ENCODE measurements at places on chromosomes 1 and 21.
A peak's percentile ranks its signal among the peaks of the same experiment; 100 is the strongest.

DNA sequence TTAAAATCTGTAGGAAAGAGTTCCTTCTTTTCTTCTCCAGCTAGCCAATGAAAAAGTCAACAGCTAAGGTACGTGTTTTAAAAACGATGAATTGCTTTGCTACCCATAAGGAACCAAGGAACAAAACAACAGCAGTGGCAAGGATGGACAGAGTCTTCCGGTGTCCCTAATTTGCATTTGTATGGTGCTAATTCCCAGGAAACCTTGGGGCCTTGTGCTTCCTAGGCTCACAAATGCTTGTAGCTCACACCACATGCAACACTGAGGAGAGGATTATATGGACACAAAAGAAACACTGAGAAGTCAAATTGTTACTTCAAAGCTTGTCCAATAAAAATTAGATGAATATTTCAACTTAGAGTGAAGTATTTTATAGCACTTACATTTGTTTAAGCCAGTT, 1.8 kb upstream of the PGBD5 start:
- no peak for DNase-seq

DNA sequence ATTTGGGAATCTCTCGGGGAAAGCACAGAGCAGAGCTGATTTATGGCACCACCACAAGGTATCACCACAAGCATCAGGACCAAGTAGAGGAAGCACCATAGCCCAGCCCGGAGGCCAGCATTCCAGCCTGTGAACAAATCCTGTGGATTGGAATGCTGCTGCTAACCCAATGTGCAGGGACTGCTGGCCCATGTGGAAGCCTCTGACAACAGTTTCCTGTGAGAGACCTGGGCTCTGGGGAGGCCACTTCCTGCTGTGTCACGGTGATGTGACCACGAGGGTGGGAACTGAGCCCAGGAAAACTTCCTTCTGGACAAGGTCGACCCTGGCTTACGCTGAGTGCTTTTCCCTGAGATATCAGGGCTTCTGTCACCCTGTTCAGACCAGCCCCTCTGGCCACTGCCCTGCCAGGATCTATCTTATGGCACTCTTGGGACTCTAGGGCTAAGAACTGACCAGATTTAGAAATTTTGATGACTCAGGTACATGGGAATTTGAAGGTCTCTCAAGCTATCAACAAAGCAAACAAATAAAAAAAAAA, 88.3 kb upstream of the NGF start:
- DNase-seq = peak; percentile 89

DNA sequence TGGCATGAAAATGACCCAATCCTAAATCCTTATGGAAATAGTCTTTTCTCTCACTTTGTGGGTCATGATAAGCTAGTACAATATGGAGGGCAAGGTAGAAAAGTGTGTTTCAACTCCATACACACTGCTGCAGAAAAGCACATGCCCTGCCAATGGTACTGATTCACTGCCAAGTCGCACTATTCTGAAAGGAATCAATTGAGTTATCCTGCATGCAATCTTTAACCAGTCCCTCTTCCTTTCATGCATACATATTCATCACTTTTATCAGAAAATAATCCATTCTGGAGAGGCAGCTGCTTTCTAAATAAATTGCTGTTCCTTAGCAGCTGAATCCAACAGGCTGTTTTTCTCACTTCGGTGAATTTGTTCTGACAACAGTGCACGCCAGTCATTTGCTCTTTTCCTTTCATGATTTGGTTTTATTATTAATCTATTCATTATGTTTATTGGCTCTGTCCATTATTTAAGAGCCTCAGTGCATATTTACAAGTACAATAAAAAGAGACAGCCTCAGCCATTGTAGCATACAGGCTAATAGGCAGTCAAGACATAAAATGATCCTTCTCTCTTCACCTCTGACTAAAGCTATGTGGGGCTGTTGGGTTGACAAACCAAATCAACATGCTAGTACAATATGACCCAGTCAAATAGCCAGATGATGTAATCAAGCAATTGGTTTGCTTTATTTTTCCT, 108.8 kb downstream of the CHD1L start:
- no peak for DNase-seq

GRCh38 chr1:225477296-225477911, 49.6 kb upstream of the LBR start:
- DNase-seq = no peak

- no peak for DNase-seq
Measured at GRCh38 chr1:99252630-99253029, 11.7 kb upstream of the PLPPR4 start.

GRCh38 chr21:32046191-32046590, 173.4 kb downstream of the HUNK start:
- DNase-seq = no peak

- DNase-seq = no peak
Measured at GRCh38 chr21:44426663-44427191, 28.6 kb upstream of the LRRC3 start.

DNA sequence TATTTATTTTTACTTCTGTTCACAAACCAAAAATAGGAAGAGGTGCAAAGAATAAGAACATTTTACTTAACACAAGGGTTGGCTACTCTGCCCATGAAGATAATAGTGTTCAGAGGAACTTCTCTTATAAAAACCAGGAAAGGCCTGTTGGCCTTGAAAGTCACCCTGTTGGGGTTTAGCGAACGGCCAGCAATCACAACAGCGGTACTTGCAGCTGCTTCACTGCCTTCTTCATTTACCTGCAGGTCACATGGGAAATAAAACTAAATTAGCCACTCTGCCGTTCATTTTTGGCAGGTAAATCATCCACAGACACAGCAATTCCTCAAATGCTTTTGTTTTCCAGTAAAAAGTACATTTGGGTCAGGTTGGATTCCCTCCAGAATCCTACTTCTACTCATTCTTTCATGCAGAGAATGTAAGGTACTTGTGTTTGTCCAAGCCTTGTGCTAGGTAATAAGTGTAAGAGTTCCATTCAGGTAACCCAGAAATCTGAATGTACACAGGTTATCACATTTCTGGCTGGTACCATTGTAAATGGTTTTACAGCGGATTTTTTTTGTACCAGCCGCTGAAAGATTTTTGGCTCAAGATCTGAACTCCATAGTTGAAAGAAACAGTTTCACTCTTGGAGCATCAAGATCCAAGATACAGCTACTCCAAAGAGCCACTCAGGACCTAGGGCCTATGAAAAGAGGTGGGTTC, 13.1 kb downstream of the SERPINC1 start:
- no peak for DNase-seq

DNA sequence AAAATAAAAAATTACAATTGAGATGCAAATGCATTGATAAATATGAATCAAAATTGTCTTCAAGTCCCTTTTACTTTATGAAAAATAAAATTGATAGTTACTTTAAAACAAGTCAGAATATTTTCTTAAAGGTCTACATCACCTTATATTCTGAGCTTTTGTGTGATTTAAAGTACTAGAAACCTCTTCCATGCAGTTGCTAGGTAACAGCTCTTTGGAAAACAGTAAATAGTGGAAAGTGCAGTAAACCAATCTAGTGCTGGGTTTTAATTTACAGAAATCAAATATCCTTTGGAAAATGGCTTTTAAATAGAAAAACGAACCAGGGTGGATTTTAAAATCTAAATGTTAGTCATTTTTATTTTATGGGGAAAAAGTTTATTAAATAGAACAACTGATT, 227.9 kb downstream of the KCNT2 start:
- DNase-seq = no peak

- DNase-seq = no peak
Measured at GRCh38 chr1:53895421-53895820, 1.4 kb downstream of the DIO1 start.

- DNase-seq = no peak
Measured at GRCh38 chr1:218705391-218705790, 360.3 kb downstream of the TGFB2 start.

- DNase-seq = no peak
Measured at GRCh38 chr1:221699978-221700519, 41.8 kb downstream of the DUSP10 start.

GRCh38 chr1:44012941-44013609, 18.2 kb downstream of the SLC6A9 start:
- no peak for DNase-seq

- DNase-seq = no peak
Measured at GRCh38 chr21:35601211-35601610, 459.1 kb downstream of the SETD4 start.

DNA sequence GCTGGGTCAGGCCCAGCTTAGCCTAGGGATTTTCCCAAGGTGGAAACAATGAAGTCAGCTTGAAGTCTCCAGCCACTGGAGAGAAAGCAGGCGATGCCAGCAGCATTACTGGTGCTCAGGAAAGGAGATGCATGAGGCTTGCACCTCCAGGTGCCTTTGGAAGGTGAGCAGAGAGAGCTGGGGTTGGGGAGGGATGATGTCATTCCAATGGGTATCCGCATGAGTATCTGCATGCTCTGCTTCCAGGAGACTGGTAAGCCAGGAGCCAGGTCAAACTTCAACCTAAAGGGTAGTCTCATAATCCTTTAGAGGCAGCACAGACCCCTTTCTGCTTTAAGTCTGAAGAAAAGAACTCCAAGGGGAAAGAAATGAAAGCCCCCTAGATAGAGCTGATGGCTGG, 68.8 kb downstream of the KDM1A start:
- DNase-seq = no peak

- no peak for DNase-seq
Measured at GRCh38 chr1:247456021-247456420, 1.9 kb downstream of the OR2B11 start.

DNA sequence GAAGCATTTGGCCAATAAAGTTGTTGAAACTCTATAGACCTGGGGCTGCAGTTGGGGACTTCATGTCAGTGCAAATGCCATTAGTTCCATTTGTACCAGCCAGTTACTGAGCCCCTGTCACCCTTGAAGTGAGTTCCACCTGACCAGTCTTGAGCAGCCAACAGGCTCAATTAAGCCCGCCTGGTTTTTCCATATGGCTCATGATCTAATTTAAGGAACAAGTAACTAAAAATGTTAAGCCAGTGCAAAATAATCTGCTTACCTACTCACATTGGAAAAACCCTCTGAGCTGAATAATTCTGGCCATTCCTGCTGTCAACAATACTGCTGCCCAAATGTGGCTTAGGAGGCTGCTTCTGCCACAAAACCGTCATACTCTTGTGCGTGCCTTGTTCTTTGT, 21.6 kb downstream of the NSUN4 start:
- no peak for DNase-seq

DNA sequence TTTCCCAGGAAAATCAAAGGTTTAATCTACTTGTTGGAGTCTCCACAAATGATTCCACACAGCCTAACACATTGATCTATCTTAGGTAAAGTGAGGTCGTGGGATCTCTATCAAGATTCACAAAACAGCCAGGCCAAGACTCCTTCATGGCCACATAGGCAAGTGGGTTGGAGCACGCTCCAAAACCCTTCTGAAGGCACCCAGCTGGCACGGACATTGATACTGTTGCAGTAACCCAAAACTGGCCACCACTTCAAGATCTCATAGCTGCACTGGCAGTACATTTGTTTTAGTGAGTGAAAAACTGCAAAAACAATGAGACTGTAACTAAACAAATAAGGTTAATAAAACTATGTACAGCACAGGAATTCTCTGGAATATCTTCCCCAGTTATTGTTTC, 61.9 kb downstream of the COLGALT2 start:
- DNase-seq = no peak

DNA sequence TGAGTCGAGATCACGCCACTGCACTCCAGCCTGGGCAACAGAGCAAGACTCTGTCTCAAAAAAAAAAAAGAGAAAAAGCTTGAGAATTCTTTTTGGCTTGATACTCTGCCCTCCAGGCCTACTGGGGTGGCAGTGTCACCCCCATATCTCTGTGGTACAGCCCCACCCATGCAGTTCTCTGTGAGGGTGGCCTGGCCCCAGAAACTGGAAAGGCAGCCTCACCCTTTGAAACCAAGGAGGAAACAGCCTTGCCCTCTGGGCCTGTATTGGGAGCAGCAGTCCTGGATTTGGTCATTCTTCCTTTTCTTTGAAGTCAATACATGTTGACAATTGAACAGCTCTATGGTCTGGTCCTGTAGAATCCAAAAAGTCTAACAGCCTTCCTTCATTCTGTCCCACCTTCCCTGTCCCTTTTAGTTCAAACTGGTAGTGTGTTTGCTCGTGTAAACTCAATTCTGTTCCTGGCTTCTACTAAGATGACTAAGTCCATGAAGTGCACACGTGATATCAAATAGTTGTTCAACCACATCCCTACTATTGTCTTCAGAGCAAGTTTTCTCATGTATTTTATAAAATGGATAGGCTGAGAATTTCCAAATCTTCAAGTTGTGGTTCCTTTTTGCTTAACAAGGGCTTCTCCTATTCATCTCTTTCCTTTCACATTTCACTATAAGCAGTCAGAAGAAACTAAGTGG, 13.2 kb downstream of the ST7L start:
- no peak for DNase-seq

- DNase-seq = no peak
Measured at GRCh38 chr1:95096218-95096841, 20.8 kb upstream of the TLCD4 start.

- DNase-seq = peak; percentile 5
Measured at GRCh38 chr1:66168467-66168887, 365.5 kb upstream of the SGIP1 start.

DNA sequence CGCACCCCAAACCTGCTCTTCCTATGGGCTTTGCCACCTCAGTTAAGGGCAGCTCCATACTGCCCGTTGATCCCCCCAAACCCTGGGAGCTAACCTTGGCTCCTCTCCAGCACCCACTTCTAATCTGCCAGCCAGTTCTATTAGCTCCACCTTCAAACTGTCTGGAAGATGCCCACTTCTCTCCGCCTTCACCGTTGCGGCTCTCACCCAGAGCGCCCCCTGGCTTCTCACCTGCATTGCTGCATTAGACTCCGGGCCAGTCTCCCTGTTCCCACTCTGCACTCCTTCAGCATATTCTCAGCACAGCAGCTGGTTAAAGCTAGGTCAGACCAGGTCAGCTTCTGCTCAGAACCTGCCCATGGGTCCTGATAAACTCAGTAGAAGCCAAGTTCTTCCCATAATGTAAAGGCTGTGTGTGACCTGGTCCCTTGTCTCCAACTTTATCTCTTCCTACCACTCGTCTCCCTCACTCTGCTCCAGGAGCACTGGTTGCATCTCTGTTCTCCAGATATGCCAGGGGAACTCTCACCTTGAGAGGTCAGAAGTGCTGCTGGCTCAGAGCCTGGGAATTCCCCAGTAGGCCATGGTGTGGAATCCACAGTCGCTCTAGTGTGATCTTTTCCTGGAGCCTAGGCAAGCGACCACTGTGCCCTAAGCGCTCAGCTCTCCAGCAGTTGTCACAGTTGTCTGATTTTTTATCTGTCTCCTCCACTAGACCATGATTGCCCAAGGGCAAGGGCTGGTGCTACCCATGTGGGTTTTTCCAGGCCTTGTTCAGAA, 150.3 kb downstream of the HMGB4 start:
- DNase-seq = no peak

GRCh38 chr1:230072866-230073265, 5.8 kb downstream of the GALNT2 start:
- DNase-seq = no peak

GRCh38 chr1:4709641-4710040, 55.2 kb downstream of the AJAP1 start:
- no peak for DNase-seq
